ENCODE measurements at places on chromosomes 2 and 18. TPM values are rescaled to one million over a fixed set of nuclear protein-coding genes. Genes with fewer than 3 reads are reported as not detected.
A peak's percentile ranks its signal among the peaks of the same experiment; 100 is the strongest.

DNA sequence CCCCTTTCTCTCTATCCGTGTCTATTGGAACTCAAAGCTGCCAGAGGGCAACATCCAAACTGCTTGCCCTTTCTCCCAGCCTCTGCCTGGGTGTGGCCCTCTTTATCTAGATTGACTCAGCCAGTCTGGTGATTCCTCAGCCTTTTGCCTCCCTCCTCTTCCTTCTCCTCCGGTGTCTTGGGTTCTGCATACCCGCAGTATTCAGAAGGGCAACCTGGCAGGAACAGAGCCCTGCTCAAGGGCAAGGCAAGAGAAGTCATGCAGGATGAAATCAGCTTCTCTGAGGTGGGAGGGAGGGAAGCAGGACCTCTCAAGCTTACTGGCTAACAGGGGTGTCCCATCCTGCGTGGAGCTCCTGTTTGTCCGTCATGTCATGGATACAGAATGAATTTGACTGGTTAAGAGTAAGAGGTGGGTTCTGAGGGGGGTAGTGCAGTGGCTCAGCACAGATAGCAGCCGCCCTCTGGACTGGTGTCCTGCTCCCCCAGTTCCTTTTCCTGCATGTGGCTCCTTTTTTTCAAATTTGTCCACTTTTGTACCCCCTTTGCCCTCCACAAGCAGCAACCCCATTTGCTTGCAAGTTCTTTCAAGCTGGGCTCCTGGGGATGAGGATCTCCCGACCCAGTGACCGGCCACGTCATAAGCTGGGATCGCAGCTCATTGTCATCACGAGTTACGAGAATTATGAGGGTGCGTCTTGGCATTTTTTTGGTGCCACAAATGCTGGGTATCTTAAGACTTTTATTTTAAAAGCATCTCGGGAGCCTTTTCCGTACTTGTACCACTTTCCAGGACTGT lies 154.1 kb downstream of the FHOD3 start:
- no peaks in the 10 kb centered on the region for H3K36me3 ChIP-seq
- no peaks in the 10 kb centered on the region for H3K27me3 ChIP-seq
- H3K27ac ChIP-seq: no peak overlapping the region
- no peaks in the 10 kb centered on the region for H3K4me1 ChIP-seq
- no peak for DNase-seq

DNA sequence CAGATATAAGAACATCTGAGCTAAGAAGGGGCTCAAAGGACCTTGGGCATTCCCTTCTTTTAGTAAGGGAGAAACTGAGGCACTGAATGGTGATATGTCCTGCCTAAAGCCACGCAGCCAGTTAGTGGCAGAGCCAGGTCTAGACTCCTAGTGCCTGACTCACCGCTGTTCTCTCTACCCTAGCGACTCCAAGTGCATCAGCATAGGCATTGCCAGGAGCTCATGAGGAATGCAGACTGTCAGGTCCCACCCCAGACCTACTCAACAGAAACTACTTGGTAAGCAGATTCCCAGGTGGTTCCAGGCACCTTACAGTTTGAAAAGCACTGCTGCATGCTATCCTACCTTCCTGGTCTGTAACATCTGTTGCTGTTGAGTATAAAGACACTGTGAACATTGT lies 158.9 kb downstream of the MSH2 start:
- DNase-seq: no peak
- H3K27ac ChIP-seq: no peak overlapping the region
- no peak overlapping the region for H3K4me3 ChIP-seq
- no peaks in the 10 kb centered on the region for H3K4me1 ChIP-seq

DNA sequence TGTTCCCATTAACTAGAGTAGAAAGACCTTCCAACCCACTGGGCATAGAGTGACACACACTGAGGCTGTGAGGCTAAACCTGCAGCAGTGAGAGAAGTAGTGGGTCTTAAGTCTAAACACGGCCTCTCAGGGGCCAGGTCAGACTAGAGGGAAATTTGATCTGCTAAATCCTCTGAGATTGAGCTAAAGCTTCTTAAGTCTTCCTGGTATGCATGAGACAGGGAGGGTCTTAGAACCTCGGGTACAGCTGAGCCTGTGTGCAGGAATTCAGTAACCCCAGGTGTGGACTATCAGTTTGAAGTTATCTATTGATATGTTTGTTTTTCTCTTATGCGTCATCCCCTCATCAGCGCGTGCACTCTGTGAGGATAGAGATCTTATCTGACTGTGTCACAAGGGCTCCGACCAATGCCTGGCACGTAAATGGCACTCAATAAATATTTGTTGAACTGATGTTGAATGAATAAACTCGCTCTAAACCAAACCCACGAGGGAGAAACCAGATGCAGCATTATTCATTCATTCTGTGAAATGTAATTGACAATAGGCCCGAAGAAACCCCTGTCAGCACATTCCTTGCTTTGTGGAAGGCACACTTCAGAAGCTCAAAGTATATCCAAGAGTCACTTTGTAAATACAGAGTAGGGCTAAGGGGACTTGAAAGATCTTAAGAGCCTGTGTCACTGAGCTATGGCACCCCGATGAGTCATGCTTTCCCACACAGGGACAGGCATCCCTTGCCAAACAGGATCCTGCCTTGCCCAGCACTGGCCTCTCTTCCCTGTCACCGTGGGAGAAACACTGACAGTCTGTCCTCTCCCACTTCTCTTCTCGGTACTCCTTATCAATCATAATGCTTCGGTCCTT lies 21.7 kb upstream of the RAB10 start:
- DNase-seq: peak; percentile 73
- H3K4me3 ChIP-seq: no peak overlapping the region
- peak overlapping the region; percentile 82 for H3K27ac ChIP-seq
- no peaks in the 10 kb centered on the region for H3K36me3 ChIP-seq
- no peaks in the 10 kb centered on the region for H3K27me3 ChIP-seq
- H3K4me1 ChIP-seq: no peaks in the 10 kb centered on the region

The CREG2 gene
- total RNA-seq: not detected

DNA sequence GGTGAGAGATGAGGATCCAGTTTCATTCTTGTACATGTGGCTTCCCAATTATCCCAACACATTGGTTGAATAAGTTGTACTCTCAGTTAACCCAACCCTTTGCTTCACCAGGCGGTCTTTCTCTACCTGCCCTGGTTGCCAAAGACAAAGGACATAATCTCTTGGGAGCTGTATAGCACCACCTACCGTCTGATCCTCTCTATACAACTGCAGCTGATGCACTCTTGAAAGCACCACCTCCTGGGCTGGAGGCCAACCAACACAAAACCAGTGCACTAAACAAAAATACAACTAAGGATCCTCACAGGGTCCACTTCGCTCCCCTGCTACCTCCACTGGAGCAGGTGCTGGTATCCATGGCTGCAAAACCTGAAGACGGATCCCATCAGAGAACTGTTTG lies 473.6 kb upstream of the NRXN1 start:
- no peaks in the 10 kb centered on the region for H3K36me3 ChIP-seq
- H3K27me3 ChIP-seq: no peaks in the 10 kb centered on the region
- no peak for DNase-seq

The E2F6 gene
- total RNA-seq: 25.0 TPM

GRCh38 chr2:172425336-172425735 lies 2.0 kb upstream of the ITGA6 start:
- no peak overlapping the region for H3K4me3 ChIP-seq
- no peaks in the 10 kb centered on the region for H3K36me3 ChIP-seq
- DNase-seq: no peak
- H3K27me3 ChIP-seq: no peaks in the 10 kb centered on the region

GRCh38 chr2:198702796-198703195 lies 754.9 kb downstream of the SATB2 start:
- no peaks in the 10 kb centered on the region for H3K27me3 ChIP-seq
- no peaks in the 10 kb centered on the region for H3K4me1 ChIP-seq
- no peak overlapping the region for H3K27ac ChIP-seq
- DNase-seq: no peak
- no peaks in the 10 kb centered on the region for H3K36me3 ChIP-seq
- H3K4me3 ChIP-seq: no peak overlapping the region

GRCh38 chr2:69138247-69138772 lies 125.3 kb downstream of the ANTXR1 start:
- no peaks in the 10 kb centered on the region for H3K36me3 ChIP-seq
- H3K27me3 ChIP-seq: no peaks in the 10 kb centered on the region
- peak overlapping the region; percentile 68 for H3K27ac ChIP-seq

GRCh38 chr18:10086458-10087210 lies 172.8 kb downstream of the VAPA start:
- DNase-seq: peak; percentile 41
- H3K4me3 ChIP-seq: no peak overlapping the region
- no peaks in the 10 kb centered on the region for H3K27me3 ChIP-seq

DNA sequence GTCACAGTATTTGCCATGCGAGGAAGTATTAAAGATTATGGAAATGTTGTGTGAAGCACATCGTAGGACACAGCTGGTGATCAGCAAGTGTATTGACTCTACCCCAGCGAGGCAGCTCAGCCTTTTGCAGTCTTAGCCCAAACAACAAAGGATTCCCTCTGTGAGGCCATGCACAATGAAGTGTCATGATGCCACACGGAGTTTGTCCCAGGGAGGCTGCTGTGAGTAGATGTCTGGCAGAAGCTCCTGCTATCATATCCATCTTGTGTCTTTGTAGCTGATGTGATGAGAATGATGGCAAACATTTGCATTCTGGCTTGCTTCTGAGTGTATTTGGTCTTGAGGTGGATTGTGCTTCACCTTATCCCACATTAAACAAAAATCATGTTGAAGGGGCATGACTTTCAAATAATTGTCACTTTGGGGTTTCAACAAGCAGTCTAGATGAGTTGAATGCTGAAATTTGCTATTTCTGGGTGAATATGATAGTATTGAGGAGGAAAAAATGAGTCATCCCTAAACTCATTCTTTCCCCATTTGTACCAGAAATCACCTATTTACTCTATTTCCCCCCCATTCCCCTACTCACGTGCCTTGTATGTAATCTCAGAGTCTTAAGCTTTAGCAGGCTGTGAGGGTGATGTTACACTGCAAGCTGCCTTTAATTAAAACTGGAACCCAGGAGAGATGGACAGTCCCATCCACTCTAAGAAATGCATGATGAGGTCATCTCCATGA lies 273.5 kb downstream of the RNF144A start:
- no peaks in the 10 kb centered on the region for H3K4me1 ChIP-seq
- H3K36me3 ChIP-seq: no peaks in the 10 kb centered on the region
- H3K27me3 ChIP-seq: no peaks in the 10 kb centered on the region
- H3K27ac ChIP-seq: no peak overlapping the region
- no peak for DNase-seq

The AQP12B gene
- total RNA-seq: not detected

DNA sequence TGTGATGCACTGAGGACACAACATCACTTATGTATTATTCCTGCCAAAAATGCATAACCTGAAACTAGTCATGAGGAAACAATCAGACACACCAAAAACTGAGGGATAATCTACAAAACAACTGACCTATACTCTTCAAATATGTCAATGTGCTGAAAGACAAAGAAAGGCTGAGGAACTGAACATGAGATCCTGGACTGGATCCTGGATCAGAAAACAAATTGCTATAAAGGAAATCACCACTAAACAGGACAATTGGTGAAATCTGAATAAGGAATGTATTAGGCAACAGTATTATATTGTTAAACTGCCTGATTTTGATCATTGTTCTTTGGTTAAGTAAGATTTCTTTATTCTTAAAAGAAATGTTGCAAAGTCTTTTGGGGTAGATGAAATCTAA lies 28.8 kb downstream of the CUL3 start:
- no peak for DNase-seq
- H3K27ac ChIP-seq: no peak overlapping the region
- H3K4me3 ChIP-seq: no peak overlapping the region
- no peaks in the 10 kb centered on the region for H3K4me1 ChIP-seq
- no peaks in the 10 kb centered on the region for H3K36me3 ChIP-seq

- H3K4me1 ChIP-seq: no peaks in the 10 kb centered on the region
- no peak overlapping the region for H3K4me3 ChIP-seq
- no peak overlapping the region for H3K27ac ChIP-seq
These were observed 3.2 kb downstream of the TRAK2 start for GRCh38 chr2:201448061-201448460.

The CFAP65 gene
- total RNA-seq: not detected

The MARS2 gene
- total RNA-seq: 11.9 TPM

The SNRPD1 gene
- 11.8 TPM for total RNA-seq

- no peak for DNase-seq
- no peaks in the 10 kb centered on the region for H3K4me1 ChIP-seq
- H3K36me3 ChIP-seq: no peaks in the 10 kb centered on the region
- H3K27ac ChIP-seq: no peak overlapping the region
These were observed 147.4 kb upstream of the STK17B start for GRCh38 chr2:196318517-196319377.

- no peak overlapping the region for H3K4me3 ChIP-seq
- no peaks in the 10 kb centered on the region for H3K4me1 ChIP-seq
- H3K36me3 ChIP-seq: no peaks in the 10 kb centered on the region
- DNase-seq: no peak
- H3K27ac ChIP-seq: no peak overlapping the region
These were observed 31.0 kb downstream of the MYCN start for GRCh38 chr2:15971351-15971750.

The HOXD12 gene
- total RNA-seq: not detected

- H3K4me3 ChIP-seq: no peak overlapping the region
- no peaks in the 10 kb centered on the region for H3K27me3 ChIP-seq
- no peaks in the 10 kb centered on the region for H3K36me3 ChIP-seq
- DNase-seq: no peak
- H3K4me1 ChIP-seq: no peaks in the 10 kb centered on the region
- H3K27ac ChIP-seq: no peak overlapping the region
These were observed 123.0 kb upstream of the THUMPD2 start for GRCh38 chr2:39902103-39902502.

- no peak overlapping the region for H3K4me3 ChIP-seq
- H3K4me1 ChIP-seq: no peaks in the 10 kb centered on the region
- no peaks in the 10 kb centered on the region for H3K36me3 ChIP-seq
- no peaks in the 10 kb centered on the region for H3K27me3 ChIP-seq
These were observed 226.8 kb upstream of the LRRTM1 start for GRCh38 chr2:80531319-80531718.

The NPPC gene
- total RNA-seq: 0.44 TPM

DNA sequence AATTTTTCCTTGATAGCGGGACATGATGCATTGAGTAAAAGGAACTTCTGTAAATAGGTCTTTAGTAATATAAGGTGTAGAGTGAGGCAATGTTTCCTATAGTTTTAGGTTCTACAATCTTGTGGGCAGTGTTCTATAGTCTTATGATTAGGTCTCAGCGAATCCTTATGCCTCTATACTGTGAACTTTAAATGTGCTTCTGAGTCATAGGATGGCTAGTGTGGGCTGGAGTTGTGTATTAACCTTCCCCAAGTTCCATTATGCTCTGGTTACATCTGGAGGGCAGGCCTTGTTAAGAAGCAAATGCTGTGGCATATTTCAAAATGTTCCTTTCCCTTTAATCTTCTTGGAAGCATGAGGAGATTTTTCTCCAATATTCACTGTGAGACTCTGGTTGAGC lies 73.5 kb downstream of the ROCK2 start:
- H3K4me1 ChIP-seq: no peaks in the 10 kb centered on the region
- no peaks in the 10 kb centered on the region for H3K36me3 ChIP-seq
- DNase-seq: no peak
- H3K27ac ChIP-seq: no peak overlapping the region
- no peaks in the 10 kb centered on the region for H3K27me3 ChIP-seq
- H3K4me3 ChIP-seq: no peak overlapping the region

- DNase-seq: peak; percentile 38
- H3K36me3 ChIP-seq: no peaks in the 10 kb centered on the region
- no peak overlapping the region for H3K4me3 ChIP-seq
- no peaks in the 10 kb centered on the region for H3K27me3 ChIP-seq
These were observed 82.1 kb upstream of the TANK start for GRCh38 chr2:161078211-161078539.

- DNase-seq: no peak
- H3K27ac ChIP-seq: no peak overlapping the region
- H3K36me3 ChIP-seq: no peaks in the 10 kb centered on the region
- H3K4me1 ChIP-seq: no peaks in the 10 kb centered on the region
These were observed 223.0 kb downstream of the UBE2E3 start for GRCh38 chr2:181203412-181203811.

The ASB18 gene
- total RNA-seq: not detected

GRCh38 chr2:166592750-166593149 lies 98.7 kb upstream of the SCN7A start:
- no peak for DNase-seq
- H3K27me3 ChIP-seq: no peaks in the 10 kb centered on the region
- H3K4me3 ChIP-seq: no peak overlapping the region
- H3K36me3 ChIP-seq: no peaks in the 10 kb centered on the region
